ENCODE measurements at places on chromosomes 12 and 14.

DNA sequence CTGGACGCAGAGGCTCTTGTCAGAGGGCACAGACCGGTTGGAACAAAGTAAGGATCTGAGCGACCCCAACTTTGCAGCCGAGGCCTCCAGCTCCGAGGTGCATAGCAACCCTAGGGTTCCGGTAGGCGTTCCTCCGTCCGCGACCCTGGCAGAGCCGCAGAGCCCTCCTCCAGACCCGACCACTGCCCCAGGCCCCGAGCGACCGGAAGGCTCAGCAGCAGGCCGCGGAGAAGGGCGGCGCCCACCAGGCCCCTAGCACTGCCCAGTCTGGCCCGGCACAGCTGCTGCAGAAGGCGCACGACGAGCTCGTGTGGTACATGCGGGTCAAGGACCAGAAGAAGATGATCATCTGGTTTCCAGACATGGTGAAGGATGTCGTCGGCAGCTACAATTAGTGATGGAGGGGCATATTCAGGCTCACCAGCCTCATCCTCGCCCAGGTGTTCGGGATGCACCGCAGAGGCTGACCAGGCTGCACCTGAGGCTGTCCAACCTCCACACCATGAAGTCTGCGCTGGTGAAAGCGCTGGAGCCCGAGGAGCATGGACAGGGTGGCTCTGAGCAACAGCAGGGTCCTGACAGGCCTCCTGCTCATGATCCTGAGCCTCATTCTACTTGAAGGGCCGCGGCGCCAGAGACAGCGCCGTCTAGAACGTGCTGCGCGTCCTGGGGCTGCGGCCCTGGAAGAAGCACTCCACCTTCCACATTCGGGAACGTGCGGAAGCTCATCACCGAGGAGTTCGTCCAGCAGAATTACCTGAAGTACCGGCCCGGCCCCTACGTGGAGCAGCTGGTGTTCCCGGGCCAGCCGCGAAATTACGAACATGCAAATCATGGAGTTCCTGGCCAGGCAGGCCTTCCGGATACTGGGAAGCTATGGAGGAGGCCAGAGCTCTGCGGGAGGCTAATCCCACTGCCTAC lies 24.5 kb downstream of the CAPS2 start:
- no peak for DNase-seq

DNA sequence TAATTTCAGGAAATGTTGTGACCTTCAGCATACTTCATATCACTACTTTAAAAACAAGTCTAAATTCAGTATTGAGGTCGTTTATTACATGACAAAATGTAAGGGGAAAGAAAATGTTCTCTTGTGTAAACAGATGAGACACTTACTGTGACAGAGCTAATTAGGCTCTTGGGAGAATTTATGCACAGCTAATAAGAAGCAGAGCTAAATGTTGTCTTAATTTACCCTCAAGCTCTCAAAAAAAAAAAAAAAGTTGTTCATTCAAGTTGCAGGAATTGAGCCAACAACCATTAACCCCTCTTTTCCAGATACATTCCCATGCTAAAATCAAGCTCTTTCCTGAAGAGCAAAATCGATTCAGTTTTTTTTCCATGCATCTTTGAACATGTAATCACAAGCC lies 1419.4 kb downstream of the FSCB start:
- DNase-seq = no peak

- no peak for DNase-seq
Observed at GRCh38 chr12:112463478-112463877, 44.7 kb downstream of the PTPN11 start.

DNA sequence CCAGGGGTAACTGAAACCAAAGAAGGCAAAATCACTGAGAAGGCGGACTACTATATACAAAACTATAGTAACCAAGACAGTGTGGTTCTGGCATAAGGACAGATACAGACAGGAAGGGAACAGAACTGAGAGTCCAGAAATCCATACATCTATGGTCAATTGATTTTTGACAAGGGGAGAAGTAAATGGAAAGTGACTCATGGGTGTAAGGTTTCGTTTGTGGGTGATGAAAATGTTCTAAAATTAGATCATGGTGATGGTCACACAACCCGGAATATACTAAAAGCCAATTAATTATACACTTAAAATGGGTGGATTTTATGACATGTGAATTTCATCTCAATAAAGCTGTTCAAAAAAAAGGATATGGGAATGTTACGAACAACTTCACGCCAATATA lies 18.7 kb downstream of the ANGEL1 start:
- no peak for DNase-seq

GRCh38 chr12:65536876-65537681 lies 258.6 kb downstream of the MSRB3 start:
- no peak for DNase-seq

GRCh38 chr12:96359328-96359727 lies 40.9 kb downstream of the CDK17 start:
- DNase-seq = no peak

GRCh38 chr14:32727832-32728231 lies 210.8 kb upstream of the NPAS3 start:
- DNase-seq = no peak

GRCh38 chr12:43832463-43833168 lies 3.3 kb upstream of the TMEM117 start:
- no peak for DNase-seq

- DNase-seq = no peak
Observed at GRCh38 chr12:45174595-45174994, 41.3 kb upstream of the ANO6 start.

GRCh38 chr14:52907949-52908348 lies 42.9 kb downstream of the FERMT2 start:
- no peak for DNase-seq

GRCh38 chr12:27463511-27464219 lies 17.1 kb downstream of the SMCO2 start:
- no peak for DNase-seq

- no peak for DNase-seq
Observed at GRCh38 chr12:3076730-3077571, at the start of gene TSPAN9. Gene TSPAN9, plus strand, starts transcription at chr12:3077379. Its CDS starts 123,815 bp downstream, at chr12:3201194.

DNA sequence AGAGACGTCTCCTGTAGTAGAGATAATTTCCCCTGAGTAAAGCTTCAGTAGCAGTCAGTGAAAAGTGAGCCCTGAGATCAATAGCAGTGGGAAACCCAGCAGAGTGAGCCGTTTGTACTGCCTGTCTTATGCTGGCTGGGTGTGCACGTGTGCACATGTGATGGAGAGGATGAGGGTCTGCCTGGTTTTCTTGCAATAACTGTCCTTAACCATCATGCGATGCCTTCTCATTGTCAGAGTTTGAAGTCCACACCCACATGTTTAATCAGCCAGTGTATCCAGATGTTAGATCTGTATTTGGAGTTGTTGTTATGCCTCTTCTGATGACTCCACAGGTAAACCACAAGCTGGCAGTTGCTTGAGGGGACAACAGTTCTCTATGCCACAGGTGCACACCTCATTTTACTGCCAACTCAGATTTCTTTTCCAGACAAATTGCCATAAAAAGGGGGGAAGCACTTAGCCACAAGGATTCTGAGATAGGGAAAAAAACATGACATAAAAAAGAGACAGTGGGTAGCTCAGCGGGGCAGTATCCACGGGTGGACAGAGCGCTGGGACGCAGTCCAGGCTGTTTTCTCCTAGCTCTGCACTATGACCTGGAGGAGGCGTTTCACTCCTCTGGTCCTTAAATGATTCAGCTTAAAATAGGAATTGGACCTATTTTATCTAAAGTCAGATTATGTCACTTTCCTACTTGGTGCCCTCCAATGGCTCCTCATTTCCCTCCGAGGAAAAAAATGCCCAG lies 192.3 kb downstream of the ANO6 start:
- DNase-seq = no peak

- no peak for DNase-seq
Observed at GRCh38 chr12:62290846-62291245, 30.6 kb downstream of the USP15 start.

- DNase-seq = no peak
Observed at GRCh38 chr14:79510659-79511058, 700.6 kb downstream of the DIO2 start.

- no peak for DNase-seq
Observed at GRCh38 chr14:101735453-101735852, 26.1 kb upstream of the PPP2R5C start.

DNA sequence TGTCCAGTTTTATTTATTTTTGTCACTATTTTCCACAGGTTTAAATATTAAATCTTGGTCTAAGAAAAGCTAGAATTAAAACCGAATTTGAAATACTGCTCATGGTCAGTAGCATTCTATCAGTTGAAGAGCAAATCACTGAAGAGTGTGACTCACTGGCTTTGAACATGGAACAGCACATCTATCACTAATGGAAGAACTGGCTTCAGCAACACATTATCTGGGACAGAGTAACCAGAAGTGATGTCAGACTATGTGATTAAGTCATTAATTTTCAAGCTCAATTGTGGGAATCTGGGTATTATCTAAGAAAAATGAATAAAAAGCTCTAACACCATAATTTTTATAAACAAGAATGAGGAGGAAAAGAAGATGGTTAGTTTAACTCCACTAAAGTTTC lies 527.5 kb downstream of the TMTC2 start:
- no peak for DNase-seq

DNA sequence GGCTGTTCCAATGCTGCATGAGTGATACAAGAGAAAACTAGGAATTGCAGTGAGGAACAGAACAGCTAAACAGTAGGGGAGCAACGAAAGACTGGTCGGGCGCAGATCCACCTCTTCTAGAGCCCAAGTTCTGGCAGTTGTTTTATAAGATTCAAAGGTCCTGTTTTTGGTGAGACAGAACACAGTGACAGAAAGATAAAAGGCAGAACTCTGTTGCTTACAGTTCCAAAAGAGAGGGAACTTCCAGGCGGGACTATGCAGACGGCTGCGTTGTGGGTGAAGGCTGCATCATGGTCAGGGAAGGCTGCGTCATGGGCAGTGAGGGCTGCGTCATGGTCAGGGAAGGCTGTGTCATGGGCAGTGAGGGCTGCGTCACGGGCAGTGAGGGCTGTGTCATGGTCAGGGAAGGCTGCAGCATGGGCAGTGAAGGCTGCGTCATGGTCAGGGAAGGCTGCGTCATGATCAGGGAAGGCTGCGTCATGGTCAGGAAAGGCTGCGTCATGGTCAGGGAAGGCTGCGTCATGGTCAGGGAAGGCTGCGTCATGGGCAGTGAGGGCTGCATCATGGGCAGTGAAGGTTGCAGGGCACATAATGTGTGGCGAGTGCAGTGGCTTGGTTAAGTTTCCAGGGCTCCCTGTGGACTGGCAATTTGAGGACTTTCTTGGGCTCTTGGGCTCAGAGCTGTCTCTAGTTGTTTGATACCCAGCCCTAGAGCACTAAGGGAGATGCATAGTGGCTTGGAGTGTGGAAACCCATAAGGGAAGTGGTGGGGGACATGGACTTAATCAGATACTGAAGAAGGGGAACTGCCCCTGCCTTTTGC lies 619.9 kb downstream of the AACS start:
- no peak for DNase-seq

- no peak for DNase-seq
Observed at GRCh38 chr12:46839964-46840363, 14.2 kb upstream of the SLC38A4 start.

- no peak for DNase-seq
Observed at GRCh38 chr12:132584429-132584828, 26.0 kb downstream of the LRCOL1 start.

- DNase-seq = no peak
Observed at GRCh38 chr12:115313929-115314328, 630.0 kb upstream of the TBX3 start.
